ENCODE measurements at places on chromosomes 13 and 19.

DNA sequence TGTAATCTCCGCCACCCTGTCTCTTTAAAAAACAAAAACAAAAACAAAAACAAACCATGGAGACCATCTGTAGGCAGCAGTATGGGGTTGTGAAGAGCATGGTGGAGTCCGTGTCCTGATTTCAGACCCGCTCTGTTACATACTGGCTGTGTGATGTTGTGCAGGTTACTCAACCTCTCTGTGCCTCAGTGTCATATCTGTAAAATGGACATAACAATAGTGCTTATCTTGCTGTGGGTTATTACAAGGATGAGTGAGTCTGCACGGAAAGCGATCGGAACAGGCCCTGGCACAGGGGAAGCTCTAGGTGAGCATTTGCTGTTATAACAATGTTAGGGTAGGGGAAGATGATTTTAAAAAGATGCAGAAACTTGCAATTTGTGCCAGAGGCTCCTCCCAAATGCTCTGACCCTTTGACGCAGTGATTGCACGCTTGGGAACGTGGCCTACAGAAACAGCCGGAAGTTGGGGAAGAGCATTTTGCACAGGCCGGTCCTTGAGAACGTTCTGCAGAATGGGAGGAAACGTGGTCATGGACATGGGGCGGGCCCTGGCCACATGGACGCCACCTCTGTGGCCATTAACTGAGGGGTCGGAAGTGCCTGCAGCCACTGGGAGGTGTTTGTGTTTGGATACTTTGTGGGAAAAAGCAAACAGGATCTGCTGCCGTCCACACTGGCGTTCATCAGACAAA is 15.7 kb upstream of the SELENOW start:
- DNase-seq: no peak

DNA sequence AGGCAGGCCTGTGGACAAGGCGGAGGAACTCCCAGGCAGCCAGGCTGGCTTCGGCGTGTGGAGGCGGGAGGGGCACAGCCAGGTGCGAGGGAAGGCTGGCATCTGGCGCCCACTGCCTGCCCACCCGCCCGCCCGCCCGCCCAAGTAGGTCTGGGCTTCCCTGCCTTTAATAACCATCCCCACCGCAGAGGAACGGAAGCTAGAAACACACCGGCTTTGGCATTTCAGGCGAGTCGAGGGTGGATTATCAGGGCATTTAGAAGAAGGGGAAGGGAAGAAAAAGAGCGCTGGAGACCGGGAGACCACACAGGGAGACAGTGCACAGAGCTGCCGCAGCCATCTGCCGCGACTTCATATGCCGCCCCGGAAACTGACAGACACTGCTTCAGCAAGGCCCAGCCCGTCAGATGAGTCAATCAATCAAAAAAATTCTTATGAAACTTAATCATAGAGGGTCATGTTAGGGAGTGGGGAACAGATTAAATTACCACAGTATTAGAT is 199.7 kb downstream of the TSHZ3 start:
- no peak for DNase-seq

- no peak for DNase-seq
Measured at GRCh38 chr19:778910-779653, 18.2 kb upstream of the PTBP1 start.

GRCh38 chr19:18894254-18895037 is 1.5 kb downstream of the CERS1 start:
- no peak for DNase-seq

GRCh38 chr13:23202383-23202782 is 21.6 kb downstream of the SGCG start:
- no peak for DNase-seq

DNA sequence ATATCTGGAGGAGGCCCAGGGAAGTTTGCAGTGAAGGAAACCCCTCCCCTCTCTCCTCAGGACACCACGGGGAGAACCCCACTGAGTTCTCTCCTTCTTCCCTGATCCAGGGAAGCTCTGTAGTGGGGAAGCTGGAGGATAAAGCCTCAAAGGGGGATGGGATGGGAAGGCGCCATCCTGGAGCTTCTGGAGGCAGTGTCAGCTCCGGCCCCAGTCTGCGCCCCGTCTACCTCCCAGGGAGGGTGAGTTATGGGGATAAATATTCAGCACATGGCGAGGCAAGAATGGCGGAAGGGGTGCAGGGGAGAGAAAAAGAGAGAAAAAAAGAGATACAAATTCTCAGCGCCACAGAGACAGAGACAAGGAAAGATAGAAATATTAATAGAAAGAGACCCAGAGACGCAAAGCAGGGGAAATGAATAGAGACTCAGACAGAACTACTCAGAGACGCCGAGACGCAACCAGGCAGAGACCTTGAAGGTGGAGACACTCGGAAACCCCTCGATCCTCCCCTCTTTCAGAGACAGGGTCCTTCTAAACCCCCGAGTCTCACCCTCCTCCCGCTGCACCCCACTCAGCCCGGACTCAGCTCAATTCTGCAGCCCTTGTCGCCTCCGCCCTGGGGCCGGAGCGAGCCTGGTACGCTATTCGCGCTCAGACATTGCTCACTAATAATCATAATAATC is 23.6 kb downstream of the OLFM2 start:
- no peak for DNase-seq

- no peak for DNase-seq
Measured at GRCh38 chr13:68350554-68350953, 1120.4 kb upstream of the PCDH9 start.

DNA sequence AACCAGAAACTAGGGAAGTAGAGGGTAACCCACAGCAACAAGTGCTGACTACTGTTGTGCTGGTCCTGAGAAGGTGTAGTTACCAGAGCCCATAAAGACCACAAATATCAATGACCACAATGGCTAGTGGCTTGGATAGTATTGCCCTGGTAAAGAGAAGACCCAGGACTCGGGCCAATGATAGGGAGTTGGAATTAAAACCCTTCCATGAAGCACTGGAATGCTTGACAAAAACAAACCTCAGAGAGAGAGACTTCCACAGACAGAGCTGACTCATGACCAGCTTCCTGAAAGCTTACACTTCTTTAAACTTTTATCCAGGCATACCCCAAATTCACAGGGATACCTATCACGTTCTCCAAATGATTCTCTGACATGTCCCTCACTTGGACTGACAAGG is 60.5 kb downstream of the WDR87 start:
- DNase-seq: no peak

GRCh38 chr19:371501-372168 is 27.0 kb upstream of the MIER2 start:
- no peak for DNase-seq

- no peak for DNase-seq
Measured at GRCh38 chr19:41401483-41401882, 3.9 kb downstream of the BCKDHA start.

DNA sequence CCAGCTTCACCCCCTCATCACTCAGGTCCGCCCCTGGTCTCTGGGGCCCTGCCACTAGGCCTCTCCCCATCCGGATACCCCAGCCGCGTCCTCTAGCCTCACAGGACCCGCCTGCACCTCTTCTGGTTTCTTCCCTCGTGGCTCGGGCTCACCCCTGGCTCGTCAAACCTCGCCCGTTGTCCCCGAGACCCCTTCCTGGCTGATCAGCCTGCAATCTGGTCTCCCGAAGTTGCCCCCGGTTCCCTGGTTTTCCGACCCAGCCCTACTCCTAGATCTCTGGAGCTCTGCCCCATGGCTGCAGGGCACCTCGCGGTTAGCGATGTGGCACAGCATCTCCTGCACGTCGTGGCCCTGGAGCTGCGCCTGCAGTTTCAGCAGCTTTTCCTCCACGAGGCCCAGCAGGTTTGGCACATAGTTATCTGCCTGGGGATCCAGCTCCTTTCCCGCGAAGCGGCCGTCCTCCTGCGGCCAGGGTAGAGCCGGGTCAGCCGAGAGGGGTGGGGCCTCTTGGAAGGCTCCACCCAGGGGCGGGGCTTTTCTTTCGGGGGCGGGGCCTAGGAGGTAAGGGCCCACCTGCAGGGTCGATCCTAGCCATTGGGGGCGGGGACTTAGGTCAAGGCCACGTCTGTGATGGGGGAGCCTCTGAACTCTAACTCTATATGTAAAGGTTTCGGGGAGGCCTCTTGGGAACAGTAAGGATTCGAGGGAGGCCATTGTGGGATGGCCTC is 2.4 kb upstream of the RGL3 start:
- no peak for DNase-seq

DNA sequence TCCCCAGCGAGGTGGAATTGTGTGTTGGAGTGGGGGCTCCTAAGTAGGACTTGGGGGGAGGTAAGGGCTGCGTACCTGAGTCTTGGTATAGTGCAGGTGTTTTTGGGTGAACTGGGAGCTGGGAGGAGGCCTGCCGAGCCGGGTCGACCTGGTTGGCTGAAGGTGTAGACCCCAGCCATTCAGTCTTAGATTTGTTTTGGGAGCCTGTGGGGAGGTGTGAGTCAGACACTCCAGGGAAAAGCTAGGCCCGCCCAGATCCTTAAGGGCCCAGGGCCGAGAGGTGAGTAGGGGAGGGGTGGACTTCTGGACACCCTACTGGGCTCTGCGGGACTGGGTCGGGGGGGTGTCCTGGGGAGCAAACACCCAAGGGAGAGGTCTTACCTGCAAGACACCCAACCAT is 935 bp downstream of the CRB3 start:
- no peak for DNase-seq

- no peak for DNase-seq
Measured at GRCh38 chr19:30423481-30423880, 51.3 kb downstream of the ZNF536 start.

DNA sequence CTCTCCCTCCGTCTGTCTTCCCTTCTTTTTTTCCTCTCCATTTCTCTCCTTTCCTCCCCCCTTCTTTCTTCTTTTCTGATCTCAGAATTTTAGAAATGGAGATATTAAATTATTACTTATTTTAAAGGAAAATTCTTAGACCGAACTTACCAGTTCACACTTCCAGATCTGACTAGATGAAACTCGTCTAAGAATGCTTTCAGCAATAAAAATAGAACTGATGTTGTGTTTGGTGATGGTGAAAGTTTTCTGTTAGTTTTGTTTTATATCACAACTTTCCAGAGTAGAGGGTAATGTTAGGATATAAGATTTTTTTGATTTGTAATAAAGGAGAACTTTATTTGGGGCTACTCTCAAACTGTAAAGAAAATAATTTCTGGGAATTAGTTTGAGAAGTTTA is 29.9 kb downstream of the UCHL3 start:
- no peak for DNase-seq

DNA sequence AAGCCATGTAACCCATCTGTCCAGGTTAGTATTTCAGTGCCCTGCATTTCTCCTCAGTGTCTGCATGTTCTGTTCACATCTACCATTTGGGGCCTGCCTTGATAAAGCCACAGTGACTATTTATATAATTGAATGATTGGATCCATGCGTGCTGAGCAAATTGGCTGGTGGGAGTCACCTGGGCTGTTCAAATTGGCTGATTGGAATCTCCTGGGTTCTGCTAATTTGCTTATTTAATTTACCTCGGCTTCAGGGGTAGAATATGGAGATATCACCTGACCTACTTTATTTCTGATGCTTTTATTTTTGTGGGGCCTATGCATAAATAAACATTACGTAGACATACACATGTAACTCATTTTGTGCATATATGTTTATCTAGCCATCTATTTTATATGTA is 167.7 kb downstream of the ZNF486 start:
- DNase-seq: no peak

DNA sequence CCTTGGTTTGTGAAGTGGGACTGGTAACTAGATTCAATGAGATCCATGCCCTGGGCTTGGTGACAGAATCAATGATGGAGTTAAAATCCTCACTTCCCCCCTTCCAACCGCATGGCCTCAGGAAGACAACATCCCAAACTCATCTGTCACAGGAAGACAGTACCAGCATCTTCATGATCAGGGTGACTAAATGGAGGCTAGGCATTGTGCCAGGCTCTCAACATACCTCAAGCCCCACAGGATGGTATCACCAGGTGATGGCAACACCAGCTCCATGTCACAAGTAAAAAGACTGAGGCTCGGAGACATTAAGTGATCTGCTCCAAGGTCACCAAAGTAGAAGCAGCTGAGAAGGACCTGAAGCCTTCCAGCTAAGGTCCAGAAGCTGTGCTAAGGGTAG is 14.2 kb downstream of the MED26 start:
- DNase-seq: no peak

GRCh38 chr19:13850910-13851733 is 25.8 kb upstream of the NANOS3 start:
- DNase-seq: peak; percentile 96

GRCh38 chr13:37383046-37383445 is 215.5 kb downstream of the POSTN start:
- no peak for DNase-seq

GRCh38 chr13:44158881-44159632 is 214.6 kb upstream of the SERP2 start:
- DNase-seq: no peak

- no peak for DNase-seq
Measured at GRCh38 chr13:43792076-43792881, 5.5 kb upstream of the ENOX1 start.

DNA sequence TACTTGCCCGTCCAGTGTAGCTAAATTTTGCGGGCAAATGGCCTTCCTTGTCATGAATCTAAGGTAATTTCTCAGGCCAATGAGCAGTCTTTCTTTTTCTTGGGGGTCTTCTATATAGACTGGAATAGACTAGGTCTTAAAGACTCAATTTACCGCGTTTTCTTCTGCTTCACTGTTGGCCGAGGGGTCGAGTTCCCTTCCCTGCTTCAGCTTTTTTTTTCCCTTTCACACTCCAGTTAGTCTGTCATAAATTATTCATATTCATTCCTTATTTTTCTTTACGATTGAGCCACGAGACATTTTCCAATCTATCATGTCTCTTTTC is 276 bp downstream of the ALG11 start:
- no peak for DNase-seq

DNA sequence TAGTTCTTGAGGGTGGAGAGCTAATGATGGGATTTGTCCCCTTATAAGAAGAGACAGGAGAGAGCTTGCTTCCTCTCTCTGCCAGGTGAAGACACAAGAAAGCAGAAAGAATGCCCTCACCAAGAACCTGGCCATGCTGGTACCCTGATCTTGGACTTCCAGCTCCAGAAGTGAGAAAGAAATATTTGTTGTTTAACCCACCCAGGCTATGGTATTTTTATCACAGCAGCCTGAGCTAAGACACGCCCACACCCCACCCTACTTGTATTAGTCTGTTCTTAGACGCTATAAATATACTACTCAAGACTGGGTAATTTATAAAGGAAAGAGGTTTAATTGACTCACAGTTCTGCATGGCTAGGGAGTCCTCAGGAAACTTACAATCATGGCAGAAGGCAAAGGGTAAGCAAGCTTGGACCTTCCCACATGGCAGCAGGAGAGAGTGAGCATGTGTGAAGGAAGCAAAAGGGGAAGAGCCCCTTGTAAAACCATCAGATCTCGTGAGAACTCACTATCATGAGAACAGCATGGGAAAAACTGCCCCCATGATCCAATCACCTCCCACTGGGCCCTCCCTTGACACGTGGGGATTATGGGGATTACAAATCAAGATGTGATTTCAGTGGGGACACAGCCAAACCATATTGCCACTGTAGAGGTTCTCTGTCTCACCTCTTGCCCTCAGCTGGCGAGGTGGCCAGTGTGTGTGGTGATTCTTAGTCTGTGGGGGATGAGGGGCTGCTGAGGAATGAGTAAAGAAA is 57.4 kb upstream of the RCBTB2 start:
- no peak for DNase-seq

- no peak for DNase-seq
Measured at GRCh38 chr19:18785179-18786124, 5.7 kb downstream of the COMP start.

GRCh38 chr19:6066661-6067646 is 43.3 kb downstream of the RFX2 start:
- DNase-seq: peak; percentile 89
